ENCODE measurements at places on chromosomes 7 and 10. TPM values are rescaled to one million over a fixed set of nuclear protein-coding genes. Genes with fewer than 3 reads are reported as not detected.

- no peak for DNase-seq
Observed at GRCh38 chr7:15308821-15309220, 253.0 kb downstream of the AGMO start.

DNA sequence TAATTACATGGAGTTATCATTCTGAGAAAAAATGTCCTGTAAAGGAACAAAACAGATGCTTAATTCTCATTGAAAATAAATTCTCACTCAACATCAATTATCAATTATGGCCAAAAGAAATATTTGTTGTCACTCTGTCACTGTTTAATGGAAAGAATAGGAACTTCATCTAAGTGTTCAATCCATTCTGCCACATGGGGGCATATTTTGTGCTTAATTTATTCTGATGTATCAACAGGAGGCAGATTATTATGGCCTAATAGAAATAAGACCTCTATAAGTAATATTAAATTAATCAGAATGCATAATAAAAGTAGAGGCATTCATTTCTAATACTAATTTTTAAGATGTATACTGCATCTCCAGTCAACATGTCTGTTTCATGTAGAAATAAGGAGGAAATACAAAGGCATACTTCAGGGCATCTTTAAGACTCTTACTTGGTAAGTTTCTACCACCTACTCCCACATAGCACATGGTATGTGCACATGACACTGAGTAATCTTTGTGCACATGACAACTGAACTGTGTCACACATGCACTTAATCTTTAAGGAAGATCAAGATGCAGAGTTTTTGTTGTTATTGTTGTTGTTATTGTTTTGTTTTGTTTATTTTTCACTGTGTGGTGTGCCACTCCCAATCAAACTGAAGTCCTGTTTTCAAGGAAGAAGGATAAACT lies 420.4 kb upstream of the SEMA3A start:
- DNase-seq: no peak

DNA sequence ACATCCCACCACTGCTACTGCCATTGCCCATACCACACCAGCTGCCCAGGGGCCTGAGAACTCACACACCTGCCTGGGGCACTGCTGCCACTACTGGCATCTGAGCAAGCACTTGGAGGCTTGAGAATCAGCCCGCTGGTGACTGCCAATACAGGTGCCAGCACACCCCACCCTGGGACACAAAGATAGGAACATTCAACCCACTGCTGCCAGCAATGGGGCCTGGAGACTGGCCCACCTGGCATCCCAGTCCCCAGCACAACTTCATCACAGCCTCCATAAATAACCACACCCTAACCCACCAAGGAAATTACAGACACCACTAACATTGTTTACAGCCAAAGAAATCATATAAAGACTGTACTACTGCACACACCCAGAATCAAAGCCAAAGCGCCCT lies 115.9 kb downstream of the SLC16A9 start:
- no peak for DNase-seq

DNA sequence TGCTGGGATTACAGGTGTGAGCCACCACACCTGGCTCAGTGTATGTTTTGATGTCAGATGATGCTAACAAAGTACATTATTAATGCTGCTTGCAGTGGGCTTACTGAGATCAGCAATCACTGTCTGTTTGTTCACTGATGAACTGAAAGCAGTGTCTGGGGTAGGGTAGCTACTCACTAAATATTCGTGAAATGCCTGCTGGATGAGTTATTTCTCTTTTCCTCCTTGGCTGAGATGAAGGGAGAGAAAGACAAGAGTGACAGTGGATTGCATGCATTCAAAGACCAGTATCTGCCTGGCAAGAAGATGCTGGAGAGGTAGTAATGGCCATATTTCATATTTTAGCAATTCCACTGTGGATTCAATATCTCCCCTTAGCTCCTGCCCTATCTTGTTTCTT lies 32.3 kb downstream of the FAM107B start:
- DNase-seq: peak; percentile 5

GRCh38 chr7:98105942-98106544 lies 619 bp upstream of the LMTK2 start:
- peak; percentile 27 for DNase-seq

DNA sequence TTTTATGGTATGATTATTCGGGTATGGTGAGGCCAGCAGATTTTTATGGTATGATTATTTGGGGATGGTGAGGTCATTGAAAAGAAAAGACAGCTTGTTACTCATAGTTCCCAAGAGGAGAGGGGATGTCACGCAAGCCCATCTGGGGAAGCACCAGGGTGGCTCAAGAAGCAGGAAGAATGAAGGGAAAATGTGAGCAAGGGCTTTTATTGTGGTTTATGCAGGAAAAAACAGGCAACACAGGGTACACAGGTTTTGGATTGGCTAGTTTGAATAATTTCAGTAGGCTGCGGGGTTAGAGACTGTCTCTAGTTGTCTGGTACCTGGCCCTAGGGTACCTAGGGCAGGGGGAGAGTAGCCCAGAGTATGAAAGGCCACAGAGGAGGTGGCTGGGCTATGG lies 26.8 kb upstream of the DGKI start:
- peak; percentile 41 for DNase-seq

DNA sequence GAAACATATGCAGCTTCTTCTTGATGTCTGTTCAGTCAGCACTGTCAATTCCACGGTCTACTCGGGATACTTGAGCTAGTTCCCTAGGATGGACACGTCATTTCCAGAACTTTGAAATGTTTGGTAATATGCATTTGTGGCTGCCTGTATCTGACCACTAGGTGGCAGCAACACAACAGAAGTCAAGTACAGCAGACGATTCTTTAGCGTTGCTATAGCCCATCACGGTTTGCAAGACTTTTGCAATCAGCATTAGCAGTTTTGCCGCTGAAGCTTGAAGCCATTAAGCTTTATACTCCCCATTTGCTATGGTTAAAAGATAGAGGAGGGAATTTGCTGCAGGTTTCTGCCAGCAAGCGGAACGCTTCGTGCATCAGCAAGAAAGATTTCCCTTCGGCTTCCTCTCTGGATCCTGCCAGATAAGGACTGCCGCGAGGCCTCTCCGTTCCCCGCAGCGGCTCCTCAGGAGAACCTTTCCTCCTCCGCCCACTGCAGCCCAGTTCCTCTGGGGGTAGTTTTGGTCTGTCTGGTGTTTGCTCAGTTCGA lies 63.5 kb downstream of the ABCC2 start:
- DNase-seq: peak; percentile 82

DNA sequence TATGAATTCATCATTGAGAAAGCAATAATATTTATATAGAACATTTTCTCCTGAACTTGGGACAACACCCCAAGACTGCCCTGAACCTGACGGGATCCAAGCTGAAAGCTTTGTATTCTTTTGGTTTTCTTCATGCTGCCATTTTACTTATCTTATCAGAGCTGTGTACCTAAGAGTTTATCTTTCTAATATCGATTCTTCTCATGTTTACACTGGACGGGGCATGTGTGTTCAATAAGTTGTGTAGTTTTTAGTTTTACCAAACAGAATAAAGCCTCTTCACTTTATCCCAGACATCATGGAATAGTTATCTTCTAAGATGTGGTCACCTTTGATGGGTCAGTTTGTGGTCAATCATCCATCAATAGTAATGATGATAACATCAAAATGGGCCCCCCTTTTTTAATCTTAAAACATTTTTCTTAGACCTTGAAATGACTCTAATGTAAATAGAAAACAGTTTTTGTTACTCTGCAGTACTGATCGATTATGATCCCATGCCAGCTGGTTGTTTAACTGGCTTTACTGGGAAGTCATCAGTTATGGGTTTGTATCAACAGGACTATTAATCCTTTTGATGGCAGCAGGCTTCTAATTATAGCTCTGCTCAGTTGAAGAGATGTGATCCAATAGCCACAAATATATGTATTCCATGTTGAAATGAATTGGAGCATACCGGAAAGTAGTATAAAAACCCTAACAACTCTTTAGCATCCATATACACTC lies 446.1 kb downstream of the KCNMA1 start:
- DNase-seq: no peak

DNA sequence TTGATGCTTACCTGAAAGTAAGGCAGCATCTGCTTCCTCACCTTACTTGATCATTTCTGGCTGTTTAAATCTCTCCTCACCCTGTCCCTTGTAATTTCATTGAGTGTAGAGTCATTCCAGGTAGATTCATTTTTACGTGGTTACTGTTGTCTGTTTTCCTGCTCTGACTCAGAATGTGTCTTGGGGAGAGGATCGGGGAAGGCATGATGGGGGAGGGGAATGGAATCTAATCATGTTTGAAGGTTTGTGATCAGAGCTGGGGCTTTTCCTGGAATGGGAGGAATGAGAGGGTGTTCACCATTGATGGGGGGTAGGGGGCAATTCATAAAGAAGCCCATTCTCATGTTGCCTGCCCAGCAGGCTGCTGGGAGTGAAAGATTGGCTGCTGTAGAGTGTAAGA lies 18.7 kb downstream of the SEC24C start:
- DNase-seq: peak; percentile 38

- DNase-seq: no peak
Observed at GRCh38 chr7:15292138-15292537, 269.7 kb downstream of the AGMO start.

DNA sequence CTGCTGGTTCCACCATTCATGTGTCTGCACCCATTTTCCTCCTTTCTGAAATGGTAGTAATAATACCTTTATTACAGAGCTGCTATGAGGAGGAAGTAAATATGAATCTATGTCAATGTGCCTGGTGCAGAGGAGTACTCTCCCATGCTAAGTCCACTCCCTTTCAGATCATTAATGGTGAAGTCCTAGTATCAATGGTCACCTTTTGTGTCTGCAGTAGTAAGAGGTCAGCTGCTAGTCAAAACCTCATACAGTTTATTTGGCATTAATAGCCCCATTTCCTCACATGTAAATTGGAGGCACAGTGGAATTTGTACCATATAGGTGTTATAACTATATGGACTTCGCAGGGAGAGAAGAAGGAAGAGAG lies 581.0 kb downstream of the REEP3 start:
- no peak for DNase-seq

- DNase-seq: peak; percentile 31
Observed at GRCh38 chr10:3978761-3979160, 193.8 kb upstream of the KLF6 start.

DNA sequence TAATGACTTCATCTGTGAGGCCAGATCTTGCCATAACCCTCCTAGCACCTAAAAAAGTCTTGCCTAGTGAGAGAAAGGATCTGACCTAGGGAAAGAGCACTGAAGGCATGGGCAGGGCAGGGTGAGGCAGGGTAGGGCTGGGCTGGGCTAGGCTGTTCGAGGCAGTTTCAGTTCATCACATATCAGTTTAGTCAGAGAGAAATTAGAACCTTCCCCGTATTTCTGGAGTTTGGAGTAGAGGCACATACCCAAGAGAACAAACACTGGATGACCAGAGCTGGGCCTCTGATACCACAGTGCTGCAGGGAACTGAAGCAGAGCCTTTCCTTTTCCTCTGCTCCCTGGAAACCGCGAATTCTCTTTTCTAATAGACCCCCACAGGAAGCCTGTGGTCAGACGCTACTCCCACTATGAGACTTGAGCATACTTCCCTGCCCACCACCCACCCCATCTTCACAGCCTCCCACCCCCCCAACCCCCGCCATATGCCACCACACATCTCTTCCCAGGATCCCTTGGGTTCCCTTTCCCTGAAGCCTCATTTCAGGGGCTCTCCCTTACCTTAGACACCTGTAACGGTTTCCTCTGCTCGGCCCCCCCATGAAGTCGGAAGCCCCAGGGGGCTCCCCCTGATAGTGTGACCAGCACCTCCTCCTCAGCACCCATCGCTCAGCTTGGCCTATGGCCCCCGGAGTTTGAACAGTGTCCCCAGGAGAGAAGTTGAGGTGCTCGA lies 406 bp downstream of the SYNPO2L start:
- DNase-seq: no peak

- DNase-seq: no peak
Observed at GRCh38 chr10:84608126-84608525, 279.7 kb downstream of the CCSER2 start.

DNA sequence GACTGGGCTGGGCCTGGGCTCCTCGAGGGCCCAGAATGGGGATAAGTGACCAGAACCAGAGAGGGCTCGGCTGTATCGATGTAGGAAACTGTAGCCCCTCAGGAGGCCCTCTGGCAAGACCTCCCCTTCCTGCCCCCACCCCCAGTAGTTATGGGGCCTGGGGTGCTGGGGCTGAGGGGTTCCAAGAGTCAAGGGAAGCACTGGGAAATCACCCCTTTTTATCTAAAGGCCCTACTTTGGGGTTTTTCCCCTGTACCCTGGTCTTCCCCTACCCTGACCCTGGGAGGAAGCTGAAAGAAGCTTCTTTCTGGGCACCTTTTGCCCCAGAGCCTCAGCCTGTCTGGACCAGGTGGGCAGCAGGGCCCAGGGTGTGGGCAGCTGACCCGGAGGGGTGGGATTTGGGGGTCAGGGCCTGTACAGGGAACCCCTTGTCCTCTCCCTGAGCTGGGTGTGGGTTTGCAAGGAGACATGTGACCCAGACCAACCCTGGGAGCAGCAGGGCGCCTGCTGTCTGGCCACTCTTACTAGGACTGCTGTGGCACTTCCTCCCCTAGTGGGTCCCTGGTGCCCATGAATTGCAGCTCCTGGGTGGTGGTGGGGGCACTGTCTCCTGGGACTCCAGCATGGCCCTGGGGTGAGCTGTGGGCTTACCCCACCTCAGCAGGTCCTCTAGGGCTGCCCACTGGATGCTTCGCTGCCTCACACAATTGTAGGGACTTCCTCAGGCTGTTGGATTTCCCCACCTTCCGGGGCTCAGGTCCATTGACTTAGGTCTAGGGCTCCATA lies 1.5 kb downstream of the IRF5 start:
- DNase-seq: peak; percentile 55

GRCh38 chr7:99740573-99741440 lies 5.8 kb upstream of the CYP3A7 start:
- DNase-seq: no peak

DNA sequence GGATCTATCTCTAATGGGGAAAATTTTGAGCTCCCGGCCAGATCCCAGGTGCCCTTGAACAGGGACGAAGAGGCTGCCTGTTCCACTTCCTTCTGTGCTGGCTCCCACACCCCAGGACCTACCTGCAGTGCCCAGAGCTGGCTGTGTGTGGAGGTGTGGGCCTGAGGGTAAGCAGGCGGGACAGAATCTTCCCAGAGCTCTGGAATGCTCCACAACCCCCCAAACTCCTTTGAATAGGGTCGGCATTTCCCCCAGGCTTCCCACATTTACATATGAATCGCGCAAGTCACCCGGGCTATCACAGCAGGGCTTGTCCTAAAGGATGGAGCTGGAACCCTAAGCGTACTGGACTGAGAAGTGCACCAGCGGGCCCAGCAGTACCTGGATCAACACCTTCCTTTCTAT lies 95.9 kb downstream of the DNMBP start:
- no peak for DNase-seq

- no peak for DNase-seq
Observed at GRCh38 chr10:25954851-25955250, 20.8 kb downstream of the MYO3A start.

- DNase-seq: peak; percentile 10
Observed at GRCh38 chr7:108189733-108190388, 59.7 kb upstream of the LAMB4 start.

- peak; percentile 43 for DNase-seq
Observed at GRCh38 chr10:102504179-102504975, 605 bp downstream of the SUFU start.

GRCh38 chr10:48233559-48234005 lies 40.9 kb downstream of the FRMPD2 start:
- no peak for DNase-seq

GRCh38 chr7:44272456-44272855 lies 52.9 kb downstream of the CAMK2B start:
- no peak for DNase-seq

IDI2 gene
- total RNA-seq: not detected

PLEKHS1 gene
- total RNA-seq: not detected

PTPN20 gene
- 1.3 TPM for total RNA-seq

GET4 gene
- total RNA-seq: 20.2 TPM

NXPH1 gene
- total RNA-seq: not detected

LRRC17 gene
- total RNA-seq: not detected

GDF2 gene
- total RNA-seq: not detected

CAMK1D gene
- total RNA-seq: 9.5 TPM

COBL gene
- not detected for total RNA-seq

CALHM3 gene
- not detected for total RNA-seq

ZNF467 gene
- total RNA-seq: 0.47 TPM
